ENCODE measurements at places on chromosomes 1 and 21. TPM values are rescaled to one million over a fixed set of nuclear protein-coding genes. Genes with fewer than 3 reads are reported as not detected.

Gene MSH4
- 0.33 TPM for total RNA-seq

DNA sequence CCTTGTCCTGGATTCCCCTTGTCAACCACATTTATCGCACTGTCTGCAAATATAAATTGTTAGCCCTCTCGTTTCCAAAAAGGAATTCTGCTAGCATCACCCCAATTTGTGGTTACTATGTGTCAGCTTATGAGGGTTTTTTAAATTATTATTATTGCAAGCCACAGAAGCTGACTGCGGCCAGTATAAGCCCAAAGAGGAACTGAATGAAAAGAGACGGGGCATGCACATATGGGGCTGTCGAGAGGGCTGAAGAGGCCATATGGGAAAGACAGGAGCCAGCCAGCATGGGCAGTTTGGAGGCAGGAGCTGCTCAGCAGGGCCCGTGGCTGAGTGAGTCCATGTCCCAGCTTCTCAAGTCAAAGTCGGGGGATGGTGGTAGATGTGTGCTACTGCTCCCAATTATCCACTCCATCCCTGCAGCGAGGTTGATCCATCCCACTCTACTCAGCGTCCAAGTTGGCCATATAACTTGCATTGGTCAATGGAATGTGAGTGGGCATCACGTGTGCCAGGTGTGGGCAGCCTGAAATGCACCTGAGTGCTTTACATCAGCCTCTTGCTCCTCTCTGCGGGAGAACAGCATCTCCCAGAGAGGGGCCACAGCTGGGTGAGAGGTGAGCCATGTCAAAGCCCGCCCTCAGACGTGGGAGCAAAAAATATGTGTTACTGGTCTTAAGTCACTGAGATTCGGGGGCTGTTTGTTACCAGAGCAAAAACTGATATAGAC, 37.6 kb upstream of the LDLRAP1 start:
- peaks cover 3% of the 10 kb centered on the region for H3K27me3 ChIP-seq
- peaks cover 1% of the 10 kb centered on the region for H3K36me3 ChIP-seq
- H3K4me1 ChIP-seq, result peaks cover 8% of the 10 kb centered on the region
- no peak overlapping the region for H3K4me3 ChIP-seq

DNA sequence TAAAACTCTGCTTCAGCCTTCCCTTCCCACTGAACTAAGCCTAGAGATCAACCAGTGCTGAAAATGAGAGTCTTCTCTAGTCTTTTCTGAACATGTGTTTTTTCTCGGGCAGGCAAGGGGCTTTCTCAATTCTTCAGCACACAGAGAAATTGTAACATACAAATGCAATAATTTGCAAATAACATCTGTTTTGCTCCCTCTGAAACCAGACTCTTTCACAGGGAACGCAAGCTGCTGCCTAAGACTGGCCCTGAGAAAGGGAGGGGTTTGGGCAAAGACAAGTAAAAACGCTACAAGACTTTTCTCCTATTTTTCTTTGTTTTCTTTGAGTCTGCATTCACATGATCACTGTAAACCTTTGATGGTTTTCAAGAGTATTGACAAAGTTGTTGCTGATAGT, 39.6 kb upstream of the VN1R5 start:
- no peak overlapping the region for H3K27ac ChIP-seq
- H3K36me3 ChIP-seq, result no peaks in the 10 kb centered on the region
- no peak for DNase-seq
- H3K27me3 ChIP-seq, result peaks cover 9% of the 10 kb centered on the region
- peaks cover 8% of the 10 kb centered on the region for H3K4me1 ChIP-seq

Gene SH3BGR
- 1.4 TPM for total RNA-seq

Gene MPZL1
- total RNA-seq, result 41.8 TPM

Gene GBP2
- total RNA-seq, result 168 TPM

- H3K27ac ChIP-seq, result no peak overlapping the region
- no peak overlapping the region for H3K4me3 ChIP-seq
- no peak for DNase-seq
- H3K36me3 ChIP-seq, result no peaks in the 10 kb centered on the region
These were observed 16.6 kb downstream of the NPL start for GRCh38 chr1:182806015-182806678.

DNA sequence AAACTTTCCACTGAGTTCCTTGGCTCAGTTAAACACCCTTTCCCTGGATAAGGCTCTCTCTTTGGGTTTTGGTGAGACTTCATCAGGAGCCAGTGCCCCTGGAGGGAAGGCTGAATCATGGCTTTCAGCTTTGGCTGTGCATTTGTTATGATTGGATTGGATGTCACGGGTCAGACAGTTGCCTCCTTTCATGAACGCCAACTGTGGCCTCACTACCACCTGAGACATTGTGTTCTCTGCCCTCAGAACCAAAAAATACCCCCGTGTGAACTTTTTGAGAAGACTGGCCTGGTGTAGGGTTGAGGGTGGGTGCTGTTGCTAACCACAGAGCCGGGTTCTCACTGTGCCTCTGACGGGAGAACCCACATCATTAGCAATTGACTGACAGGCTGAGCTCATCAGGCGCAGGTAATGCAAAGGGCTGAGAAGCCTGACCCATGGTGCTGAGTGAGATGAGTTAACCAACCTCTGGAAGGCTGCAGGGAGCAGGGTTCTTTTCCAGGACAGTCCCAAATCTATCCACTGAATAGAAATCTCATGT, 65.6 kb downstream of the HHAT start:
- H3K36me3 ChIP-seq, result no peaks in the 10 kb centered on the region
- H3K4me1 ChIP-seq, result peaks cover 9% of the 10 kb centered on the region
- no peak for DNase-seq
- H3K27ac ChIP-seq, result no peak overlapping the region
- peaks cover 17% of the 10 kb centered on the region for H3K27me3 ChIP-seq
- no peak overlapping the region for H3K4me3 ChIP-seq

All from activated CD4-positive, alpha-beta T cell treated with anti-CD3 and anti-CD28 coated beads, Interleukin-2, amount 10 ng/mL, durations not matched to agents 24 days and 14 days (primary cell).